Dermis blood vessel endothelial cell (primary cell): ENCODE measurements at places on chromosomes 13 and 19. TPM values are rescaled to one million over a fixed set of nuclear protein-coding genes. Genes with fewer than 3 reads are reported as not detected.

The PEG3 gene
- total RNA-seq: 0.68 and 2.2 TPM in 2 replicates

DNA sequence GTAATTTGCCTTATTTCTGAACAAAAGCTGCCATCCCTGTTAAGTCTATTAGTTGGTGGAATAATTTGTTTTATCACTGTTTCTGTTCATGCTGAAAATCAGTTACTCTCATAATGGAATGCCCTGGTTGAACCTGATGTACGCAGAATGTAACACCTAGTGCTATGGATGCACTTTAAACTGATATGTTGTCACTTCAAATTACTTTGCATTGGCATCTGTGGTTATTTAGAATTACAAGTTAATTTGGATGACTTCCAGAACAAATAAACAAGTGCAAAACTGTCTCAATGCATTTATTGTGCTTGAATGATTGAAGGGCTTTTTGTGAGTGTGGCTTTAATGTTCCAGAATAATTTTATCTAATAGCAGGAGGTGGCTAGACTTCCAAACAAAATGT is 368.2 kb upstream of the SLITRK5 start:
- DNase-seq: no peak

The TUBB4A gene
- not detected in 2 replicates for total RNA-seq

The FCER2 gene
- total RNA-seq: not detected in 2 replicates

The ZNF442 gene
- total RNA-seq: 2.7 and 4.3 TPM in 2 replicates
